ENCODE measurements at places on chromosomes 6 and 20. TPM values are rescaled to one million over a fixed set of nuclear protein-coding genes. Genes with fewer than 3 reads are reported as not detected.
A peak's percentile ranks its signal among the peaks of the same experiment; 100 is the strongest.

Gene TREM2
- total RNA-seq, result not detected

Gene FAM83D
- 0.67 TPM for total RNA-seq

Gene GSTA3
- total RNA-seq, result not detected

Gene LY86
- not detected for total RNA-seq

Gene SNPH
- total RNA-seq, result 36.5 TPM

Gene RFX6
- total RNA-seq, result not detected

Gene DEF6
- total RNA-seq, result not detected

Gene RAD21L1
- total RNA-seq, result 0.57 TPM

Gene LCA5
- total RNA-seq, result 9.0 TPM

GRCh38 chr20:44428174-44429016 lies 47.3 kb upstream of the TTPAL start:
- DNase-seq, result no peak

DNA sequence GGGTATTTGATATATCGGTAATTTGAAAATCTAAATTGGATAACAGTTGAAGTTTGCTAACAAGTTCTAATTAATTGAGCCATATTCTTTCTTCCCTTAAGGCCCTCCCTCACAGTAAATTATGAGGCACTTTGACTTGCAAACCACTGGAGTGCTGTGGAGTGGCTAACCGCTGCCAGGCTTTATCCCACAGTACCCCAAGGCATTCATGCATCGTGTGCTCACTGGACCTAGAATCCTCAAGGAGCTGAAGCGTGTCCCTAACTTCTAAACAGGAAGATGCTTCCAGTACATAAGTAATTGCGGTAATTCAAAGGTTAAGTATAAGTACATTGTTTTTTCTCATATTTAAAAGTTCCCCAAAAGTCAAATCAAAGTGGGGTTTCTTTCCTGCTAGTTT lies 499.9 kb downstream of the TFAP2A start:
- peak; percentile 11 for DNase-seq

DNA sequence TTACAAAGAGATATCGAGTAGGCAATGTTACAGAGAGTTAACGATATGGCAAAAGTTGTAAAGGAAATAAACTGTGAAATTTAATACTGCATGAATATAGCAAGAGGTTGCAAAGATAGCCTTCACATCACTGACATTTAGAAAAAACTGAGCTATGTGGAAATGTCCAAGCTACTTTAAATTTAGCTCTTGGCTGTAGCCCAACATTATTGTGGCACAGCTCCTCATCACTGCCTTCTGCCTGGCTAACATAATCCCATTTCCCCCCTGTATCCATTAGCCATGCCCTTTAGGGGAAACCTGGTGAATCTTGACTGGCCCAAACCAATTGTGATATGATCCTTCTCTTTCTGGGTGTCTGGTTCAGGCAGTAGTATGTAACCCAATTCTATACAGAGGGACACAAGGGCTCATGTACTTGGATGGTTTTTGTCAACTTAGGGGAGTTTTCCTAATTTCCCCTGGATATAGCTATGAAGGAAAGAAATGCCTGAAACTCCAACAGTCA lies 115.4 kb downstream of the PFDN4 start:
- peak; percentile 63 for DNase-seq

DNA sequence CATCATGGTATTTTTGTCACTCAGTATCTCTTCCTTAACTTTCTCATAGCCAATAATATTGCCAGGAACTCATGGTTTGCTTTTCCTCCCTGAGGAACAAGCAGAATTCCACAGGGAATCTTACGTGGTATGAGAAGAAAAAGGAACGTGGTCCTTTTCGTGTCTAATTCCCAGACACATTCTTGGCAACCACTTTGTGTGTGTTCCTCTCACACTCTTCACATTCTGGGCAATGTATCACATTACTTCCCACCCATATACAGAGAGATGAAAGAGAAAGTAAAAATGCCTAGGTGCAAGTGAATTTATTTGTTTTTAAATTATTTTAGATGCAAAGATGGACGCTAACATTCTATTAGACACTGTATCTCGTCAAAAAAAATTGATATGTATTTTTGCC lies 102.7 kb downstream of the PTPRK start:
- DNase-seq, result peak; percentile 72

DNA sequence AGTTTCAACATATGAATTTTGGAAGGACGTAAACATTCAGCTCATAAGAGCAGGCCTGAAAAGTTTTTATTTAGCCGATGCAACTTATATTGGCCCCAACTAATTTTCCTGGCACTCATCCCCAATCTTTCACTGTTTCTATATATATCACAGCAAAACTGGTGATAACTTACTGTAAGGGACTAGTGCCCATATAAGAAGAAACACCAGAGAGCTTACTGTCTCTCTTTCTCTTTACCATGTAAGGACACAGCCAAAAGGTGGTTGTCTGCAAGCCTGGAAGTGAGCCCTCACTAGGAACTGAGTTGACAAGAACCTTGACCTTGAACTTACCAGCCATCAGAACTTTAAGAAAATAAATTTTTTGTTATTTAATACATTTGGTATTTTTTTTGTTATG lies 807.4 kb upstream of the CITED2 start:
- DNase-seq, result no peak

DNA sequence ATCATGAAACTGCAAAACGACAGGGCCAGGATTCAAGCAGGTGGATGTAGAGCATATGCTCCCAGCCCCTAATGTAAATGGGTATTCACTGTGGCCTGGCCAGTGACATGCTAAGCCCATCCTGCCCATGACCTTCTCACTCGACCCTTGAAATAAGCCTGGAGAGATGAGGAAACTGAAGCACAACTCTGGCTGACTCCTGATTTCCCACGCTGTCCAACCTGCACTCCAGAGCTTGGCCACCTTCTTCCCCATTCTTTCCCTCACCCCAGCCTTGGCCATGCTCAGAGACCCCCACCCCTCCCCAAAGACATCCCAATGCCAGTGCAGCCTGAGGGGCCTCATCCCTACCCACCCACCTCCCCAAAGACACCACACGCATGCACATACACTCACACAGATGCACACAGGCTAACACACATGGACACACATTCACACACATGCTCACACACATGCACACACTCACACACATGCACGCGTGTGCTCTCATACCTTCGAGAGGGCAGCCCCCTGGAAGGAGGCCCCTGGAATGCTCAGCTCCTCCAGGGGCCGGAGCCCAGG lies 12.4 kb downstream of the TFEB start:
- DNase-seq, result no peak

GRCh38 chr6:7262746-7263518 lies 50.1 kb downstream of the SSR1 start:
- DNase-seq, result no peak

GRCh38 chr6:53752856-53753255 lies 41.9 kb upstream of the LRRC1 start:
- DNase-seq, result no peak

DNA sequence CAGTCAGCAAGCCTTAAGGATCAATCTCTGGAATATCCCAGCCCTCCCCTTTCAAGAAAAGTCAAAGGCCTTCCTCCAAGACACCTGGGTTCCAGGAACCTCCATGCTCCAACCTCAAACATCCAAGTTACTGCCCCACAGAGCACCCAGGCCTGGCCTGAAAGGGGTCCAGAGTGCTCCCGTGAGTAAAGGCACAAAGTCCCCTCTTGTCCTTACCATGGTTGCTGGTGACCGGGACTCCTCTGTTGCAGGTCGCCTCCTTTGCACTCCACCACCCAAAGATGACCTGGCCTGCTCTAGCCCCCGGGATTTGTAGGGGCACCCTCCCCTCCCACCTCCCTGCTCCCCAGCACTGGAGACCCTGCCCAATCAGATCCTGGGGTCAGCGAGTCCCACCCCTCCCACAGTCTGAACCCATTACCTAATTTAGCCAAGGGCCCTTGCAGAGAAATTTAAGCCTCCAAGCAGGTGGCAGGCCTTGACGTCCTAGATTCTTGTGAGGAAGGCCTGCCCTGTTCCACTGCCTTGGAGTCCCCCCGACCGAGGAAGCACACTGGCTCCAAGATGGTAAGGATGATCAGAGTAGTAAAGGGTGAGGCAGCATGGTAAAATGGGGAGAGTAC lies at the start of gene TNNC2:
Gene TNNC2 (minus strand): TSS at position 283 of the 623 bp plus-strand sequence. CDS start 64 bp downstream, at position 219.
- peak; percentile 84 for DNase-seq

DNA sequence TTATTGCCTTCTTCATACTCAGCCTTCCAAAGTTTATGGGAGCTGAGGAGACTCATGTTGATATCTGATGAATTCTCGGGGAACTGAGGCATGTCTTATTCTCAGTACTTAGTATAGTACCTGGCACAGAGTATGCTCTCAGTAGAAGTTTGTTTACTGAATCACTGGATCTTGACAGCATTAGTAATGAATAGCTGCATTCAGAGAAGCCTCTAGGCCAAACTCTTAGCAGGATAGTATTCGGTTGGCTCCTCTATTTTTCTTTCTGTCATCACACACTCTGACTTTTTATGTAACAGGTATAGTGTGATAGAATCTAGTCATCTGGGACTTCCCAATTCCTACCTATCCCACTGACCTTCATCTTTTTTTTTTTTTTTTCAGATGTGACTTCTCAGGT lies 566.4 kb upstream of the MAN1A1 start:
- no peak for DNase-seq

GRCh38 chr6:109383438-109383940 lies 1.2 kb upstream of the CD164 start:
- no peak for DNase-seq

- no peak for DNase-seq
Observed at GRCh38 chr6:98343004-98343403, 491.4 kb upstream of the POU3F2 start.

GRCh38 chr6:90350689-90351554 lies 54.3 kb upstream of the BACH2 start:
- no peak for DNase-seq

- peak; percentile 86 for DNase-seq
Observed at GRCh38 chr6:15793288-15793687, 130.5 kb upstream of the DTNBP1 start.
